ENCODE measurements at places on chromosomes 2 and 18.

DNA sequence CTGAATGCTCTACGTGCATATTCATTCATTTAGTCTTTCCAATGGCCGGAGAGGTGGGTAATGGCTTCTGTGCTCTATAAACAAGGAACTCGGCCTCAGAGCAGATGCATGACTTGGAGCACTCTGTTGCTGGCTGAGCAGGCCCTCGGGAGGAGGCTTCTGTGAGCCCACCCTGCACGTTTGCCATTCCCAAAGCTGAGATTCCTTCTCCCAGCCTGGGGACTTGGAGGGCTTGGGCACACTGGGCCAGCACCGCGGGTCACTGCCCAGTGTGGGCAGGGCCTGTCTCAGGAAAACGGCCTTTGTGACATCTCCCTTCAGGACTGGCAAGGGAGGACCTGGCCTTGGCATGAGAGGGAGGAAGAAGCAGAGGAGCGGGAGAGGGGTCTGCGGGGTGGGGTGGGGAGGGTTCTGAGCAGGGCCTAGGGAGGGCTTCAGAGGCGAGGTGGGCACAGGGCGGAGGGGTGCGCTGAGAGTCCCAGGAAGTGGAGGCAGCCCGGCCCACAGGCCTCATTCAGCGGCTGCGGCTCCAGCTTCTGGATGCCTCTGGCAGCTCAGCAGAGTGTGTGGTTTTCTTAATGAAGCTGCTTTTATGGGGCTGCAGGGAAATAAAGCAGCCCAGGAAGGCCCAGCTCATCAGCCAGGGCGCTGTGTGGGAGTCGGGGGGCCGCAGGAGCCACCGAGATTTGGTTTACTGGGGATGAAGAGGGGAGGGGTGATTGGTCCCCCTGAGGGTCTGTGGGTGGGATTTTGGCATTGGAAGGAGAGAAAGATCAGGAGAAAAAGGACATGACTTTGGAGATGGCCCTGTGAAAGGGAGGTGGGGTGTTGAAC lies 51.7 kb upstream of the OTOF start:
- no peak for DNase-seq

GRCh38 chr2:8753609-8754008 lies 71.8 kb downstream of the ID2 start:
- no peak for DNase-seq

DNA sequence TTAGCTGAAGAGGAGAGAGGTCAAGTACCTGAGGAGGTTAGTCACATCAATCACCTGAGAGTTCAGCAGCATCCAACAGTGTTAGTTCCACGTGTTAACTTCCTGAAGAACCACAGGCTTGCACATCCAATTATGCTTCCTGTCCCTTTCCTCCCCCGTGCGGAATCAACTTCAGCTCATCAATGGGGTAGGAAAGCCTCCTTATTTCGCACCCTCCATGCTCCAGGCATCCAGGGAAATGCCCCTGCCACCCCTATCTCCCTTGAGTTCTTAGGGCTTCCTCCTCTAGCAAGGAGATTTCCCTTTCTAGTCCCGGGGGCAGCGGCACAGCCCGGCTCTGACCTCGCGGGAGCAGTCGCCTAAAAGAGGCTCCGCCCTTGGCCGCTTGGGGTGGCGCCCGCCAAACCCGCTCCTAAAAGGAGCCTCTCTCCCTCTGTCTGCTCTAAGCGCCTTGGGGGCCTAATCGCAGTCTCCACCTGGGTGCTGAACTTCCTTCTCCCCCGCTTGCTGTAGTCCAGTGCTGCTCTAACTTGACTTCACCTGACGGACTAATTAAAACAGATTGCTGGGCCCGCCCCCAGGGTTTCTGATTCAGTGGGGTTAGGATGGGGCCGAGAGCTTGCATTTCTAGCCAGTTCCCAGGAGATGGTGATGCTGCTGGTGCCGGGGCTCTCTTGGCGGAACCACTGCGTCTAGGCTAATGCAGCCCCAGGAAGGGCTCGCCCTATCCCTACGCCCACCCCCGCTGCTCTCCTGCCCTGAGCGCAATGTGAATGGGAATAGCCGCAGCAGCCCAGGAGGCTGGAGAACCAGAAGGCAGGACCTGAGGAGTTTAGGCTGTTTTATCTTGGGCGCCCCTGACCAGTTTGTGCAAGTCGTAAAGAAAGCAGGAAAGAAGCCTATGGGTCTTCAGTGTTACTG lies 3.4 kb upstream of the TET3 start:
- DNase-seq, result no peak

- no peak for DNase-seq
Measured at GRCh38 chr18:23950644-23951043, 63.9 kb upstream of the TTC39C start.

DNA sequence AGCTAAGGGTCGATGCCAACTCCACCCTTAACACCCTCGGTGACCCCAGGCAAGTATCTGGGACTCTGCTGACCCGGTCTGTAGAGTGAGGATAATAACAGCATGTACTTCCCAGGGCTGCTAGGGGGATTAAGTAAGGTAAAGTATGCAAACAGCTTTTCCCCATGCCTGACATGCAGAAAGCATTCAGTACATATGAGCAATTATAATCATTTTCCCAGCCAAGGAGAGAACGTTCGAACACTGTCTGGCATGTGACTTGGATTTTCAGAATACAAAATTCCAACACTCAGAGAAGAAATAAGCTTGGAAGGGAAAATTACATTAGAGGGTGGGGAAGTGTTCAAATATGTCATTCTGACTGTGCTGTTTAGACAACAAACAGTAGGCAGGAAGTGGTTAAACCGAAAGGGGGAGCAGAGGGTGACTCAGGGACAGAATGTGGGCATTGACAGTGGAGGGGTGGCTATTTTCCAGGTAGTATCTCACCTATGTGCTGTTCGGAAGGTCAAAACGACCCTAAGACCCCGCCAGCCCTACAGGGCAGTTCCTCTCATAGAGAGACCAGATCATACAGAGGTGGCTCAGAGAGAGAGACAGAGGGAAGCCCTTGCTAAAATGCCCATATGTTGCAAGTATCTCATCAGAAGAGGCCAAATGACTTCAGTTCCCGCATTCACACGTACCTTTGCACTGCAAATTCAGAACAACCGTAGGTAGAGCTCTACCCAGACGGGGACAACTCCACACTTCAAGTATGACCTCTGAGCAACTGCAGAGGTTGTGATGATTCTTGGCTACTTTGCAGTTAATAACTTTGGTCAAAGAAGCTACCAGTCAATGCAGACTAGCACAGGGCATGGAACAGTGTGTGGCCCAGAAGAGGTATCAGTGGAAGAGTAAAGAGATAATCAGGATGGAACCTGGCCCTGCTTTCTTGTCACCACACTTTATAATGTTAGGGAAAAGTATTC lies 14.8 kb downstream of the ASPRV1 start:
- no peak for DNase-seq
